K562 (cell line): ENCODE measurements at places on chromosomes 1 and 21.

DNA sequence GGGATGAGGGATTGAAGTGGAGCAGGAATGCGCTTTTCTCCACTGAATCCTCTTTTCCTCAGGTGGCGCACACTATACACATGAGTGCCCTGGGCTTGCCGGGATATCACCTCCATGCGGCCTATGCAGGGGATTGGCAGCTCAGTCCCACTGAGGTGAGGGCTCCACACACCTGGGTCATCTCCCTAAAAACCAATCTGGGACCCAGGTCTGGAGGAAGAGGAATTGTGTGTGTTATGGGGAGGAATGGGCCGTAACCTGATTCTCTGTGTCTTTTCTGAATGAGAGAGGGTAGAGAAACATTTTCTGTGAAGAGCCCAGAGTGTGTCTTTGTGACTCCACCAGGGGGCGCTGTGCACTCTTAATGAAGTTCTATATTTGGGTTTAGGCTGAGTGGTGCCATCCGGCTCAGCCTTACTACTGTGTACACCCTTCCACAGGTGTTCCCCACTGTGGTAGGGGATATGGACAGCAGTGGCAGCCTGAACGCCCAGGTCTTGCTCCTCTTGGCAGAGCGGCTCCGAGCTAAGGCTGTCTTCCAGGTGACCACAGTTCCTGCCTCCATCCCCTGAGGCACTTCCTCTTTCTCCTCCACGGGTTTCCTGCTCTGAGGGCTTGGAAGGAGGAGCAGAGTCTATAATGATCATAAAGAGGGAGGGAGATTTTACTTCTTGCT lies 1.5 kb downstream of the TOMM40L start:
- DNase-seq: peak; percentile 71

- no peak for DNase-seq
These were observed 127.8 kb downstream of the MACF1 start for GRCh38 chr1:39332291-39332690.

DNA sequence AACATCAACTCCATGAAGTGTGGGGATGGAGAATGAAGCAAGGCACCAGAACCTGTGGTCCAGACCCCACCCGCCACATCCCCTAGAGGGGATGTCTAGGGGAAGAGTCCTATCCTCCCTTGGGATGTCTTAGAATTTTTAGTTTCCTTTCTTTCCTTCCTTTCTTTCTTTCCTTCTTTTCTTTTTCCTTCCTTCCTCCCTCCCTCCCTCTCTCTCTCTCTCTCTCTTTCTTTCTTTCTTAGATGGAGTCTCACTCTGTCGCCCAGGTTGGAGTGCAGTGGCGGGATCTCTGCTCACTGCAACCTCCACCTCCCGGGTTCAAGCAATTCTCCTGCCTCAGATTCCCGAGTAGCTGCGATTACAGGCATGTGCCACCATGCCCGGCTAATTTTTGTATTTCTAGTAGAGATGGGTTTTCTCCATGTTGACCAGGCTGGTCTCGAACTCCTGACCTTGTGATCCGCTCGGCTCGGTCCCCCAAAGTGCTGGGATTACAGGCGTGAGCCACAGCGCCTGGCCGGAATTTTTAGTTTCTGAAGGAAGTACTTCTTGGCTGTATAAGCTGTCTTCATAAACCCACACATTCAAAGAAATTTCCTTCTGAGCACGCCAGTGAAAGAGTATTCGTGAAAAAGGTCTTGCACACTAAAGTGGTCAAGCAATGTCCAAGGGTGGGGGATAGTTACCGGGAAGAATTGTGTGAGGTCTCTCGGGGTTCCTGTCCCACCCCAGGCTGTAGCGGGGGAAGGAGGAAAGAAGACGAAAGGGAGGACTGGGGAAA lies 20.8 kb upstream of the LEFTY2 start:
- no peak for DNase-seq

DNA sequence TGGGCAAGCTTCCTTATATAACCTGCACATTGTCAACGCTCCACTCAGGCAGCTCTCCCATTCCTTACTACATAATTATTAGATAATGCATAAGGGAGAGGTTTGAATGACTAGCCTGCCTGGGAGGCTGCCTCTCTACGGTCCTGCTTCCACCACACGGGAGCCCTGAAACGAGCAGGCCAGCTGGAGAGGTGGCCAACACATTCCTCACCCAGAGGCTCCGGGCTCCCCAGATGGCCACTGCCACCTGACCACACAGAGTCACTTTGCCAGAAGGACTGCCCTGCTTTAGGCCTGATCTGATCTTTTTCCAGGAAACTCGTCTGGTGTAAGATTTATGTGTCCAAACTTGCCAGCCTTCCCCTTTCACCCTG lies 27.9 kb downstream of the HIVEP3 start:
- DNase-seq: no peak

- no peak for DNase-seq
These were observed at the start of gene KRTAP7-1 for GRCh38 chr21:30829659-30830058. Gene KRTAP7-1, minus strand, starts transcription at chr21:30829759. Its CDS starts 61 bp downstream, at chr21:30829698.

DNA sequence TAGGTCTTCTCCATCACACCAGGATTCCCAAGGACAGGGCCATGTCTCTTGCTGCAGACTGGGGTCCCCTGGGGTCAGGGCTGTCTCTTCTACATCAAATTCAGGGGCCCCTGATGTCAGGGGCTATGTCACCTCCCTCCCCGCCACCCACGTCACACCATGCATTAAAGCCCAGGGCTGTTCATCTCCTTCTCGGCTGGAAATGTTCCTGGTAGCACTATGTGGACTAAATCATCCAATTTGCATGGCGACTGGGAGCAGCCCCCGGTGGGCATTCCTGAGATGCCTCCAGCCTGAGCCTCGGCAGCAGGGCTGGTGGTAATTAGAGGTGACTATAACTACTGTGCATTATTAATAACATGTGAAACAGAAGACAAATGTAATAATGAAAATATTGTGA lies 151.7 kb upstream of the HMGB4 start:
- no peak for DNase-seq

DNA sequence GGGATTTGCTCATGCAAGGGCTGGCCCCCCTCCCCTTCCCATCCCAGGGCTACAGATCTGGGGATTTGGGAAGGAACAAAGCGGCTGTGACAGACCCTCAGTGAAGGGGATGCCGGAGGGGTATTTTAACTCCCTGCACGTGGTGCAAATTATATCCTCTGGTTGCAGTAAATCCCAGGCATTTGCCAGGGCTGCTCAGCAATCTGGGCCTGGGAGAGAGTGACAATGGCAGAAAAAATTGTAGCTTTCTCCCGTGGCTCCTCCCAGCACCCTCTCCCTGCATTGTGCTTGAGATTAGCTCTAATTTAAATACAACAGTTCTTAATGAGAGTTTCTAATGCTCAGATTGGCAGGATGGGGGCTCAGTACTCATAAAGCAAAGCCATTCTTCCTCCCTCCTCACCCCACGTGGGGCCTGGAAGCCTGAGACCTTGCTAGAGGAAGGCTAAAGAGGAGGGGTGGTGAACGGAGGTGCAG lies 129.9 kb upstream of the CD34 start:
- no peak for DNase-seq

DNA sequence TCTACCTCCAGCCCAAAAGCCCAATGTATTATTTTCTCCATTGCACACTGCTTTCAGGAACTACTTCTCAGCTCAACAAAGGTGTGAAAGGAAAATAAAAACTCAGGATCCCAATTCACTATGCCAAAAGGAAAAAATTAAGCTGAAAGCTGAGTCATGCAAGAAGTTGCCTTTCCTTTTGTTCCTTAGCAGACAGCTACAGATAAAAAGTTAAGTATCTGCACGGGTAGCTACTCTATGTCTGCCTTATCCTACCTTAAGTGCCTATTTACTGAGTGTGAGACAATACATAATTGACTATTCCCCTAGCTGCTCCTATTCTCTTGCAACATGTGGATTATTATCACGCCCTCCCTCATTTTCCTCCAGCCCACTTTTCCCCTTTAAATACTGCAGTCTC lies 84.1 kb downstream of the ADCY10 start:
- peak; percentile 51 for DNase-seq

- no peak for DNase-seq
These were observed 7.0 kb downstream of the SH2D5 start for GRCh38 chr1:20725189-20726117.

DNA sequence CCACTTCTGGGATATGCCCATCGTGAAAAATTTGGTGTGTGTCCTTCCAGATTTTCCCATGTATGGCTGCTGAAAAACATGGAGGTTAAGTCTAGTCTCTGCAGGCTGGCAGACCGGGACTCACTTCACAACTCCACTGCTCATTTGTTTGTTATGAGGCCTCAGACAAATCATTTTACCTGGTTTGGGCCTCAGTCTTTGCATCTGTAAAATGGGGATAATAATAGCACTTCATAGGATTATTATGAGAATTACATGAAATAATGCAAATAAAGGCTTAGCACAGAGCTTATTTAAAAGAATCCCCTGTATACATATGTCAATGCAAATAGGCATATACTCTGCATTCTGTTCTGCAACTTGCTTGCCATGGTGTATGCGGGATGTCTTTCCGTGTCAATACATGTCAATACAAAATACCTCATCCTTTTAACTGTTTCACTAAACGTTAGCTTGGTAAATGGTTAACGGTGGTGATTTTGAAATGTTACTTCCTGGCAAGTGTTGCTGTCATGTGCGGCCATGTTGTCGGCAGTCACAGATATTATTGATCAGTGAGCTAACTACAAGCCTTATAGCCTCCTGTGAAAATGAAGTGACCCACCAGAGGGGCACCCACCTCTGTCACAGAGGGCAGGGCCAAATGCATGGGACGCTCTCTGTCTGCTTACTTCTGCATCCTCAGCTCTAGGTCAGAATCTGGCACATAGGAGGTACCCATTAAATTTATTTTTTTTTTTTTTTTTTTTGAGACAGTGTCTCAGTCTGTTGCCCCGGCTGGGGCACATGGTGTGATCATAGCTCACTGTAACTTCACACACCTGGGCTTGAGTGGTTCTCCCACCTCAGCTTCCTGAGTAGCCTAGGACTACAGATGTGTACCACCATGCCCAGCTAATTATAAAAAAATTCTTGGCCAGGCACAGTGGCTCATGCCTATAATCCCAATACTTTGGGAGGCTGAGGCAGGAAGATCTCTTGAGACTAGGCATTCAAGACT lies 4.3 kb downstream of the LCK start:
- DNase-seq: no peak

- DNase-seq: no peak
These were observed 202.3 kb downstream of the KIF26B start for GRCh38 chr1:245356891-245357585.

- DNase-seq: no peak
These were observed 40.0 kb downstream of the KCNAB2 start for GRCh38 chr1:6085666-6086065.

GRCh38 chr21:16983420-16983819 lies 529.4 kb upstream of the CXADR start:
- DNase-seq: no peak

- DNase-seq: peak; percentile 14
These were observed 418.8 kb downstream of the SIPA1L2 start for GRCh38 chr1:232211149-232211548.

DNA sequence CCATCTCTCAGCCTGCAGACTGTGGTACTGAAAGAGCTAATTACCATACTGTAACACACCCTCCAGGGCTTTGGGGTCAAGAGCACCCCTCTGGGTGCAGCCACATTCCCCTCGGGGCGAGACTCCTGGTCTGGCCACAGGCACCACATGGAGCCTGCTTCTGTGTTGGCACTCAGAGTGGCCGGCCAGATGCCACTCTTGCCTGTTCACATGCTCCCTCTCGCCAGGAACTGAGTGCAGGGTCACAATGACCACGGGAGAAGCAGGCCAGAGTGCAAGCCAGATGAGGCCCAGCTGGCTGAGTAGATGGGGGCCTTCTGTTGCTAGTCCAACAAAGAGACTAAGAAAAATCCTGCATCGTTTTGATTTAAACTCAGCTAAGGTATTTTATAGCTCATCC lies 864.0 kb downstream of the KCNT2 start:
- DNase-seq: no peak

DNA sequence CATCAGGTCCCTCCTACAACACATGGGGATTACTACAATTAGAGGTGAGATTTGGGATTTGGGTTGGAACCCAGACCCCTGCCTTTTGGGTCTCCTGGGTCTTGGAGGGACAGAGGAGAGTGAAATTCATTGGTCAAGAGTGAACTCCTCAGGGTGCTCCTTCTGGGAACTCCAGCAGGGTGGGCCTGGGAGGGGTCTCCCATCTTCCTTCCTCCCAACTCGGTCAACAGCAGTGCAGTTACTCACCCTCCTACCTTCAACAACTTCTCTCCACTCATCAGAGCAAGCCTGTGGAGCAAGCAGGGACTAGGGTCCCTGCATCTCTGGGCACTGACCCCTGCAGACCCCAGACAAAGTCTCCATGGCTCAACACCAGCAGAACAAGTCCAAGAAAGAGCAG lies 89.3 kb upstream of the TMPRSS2 start:
- DNase-seq: no peak

DNA sequence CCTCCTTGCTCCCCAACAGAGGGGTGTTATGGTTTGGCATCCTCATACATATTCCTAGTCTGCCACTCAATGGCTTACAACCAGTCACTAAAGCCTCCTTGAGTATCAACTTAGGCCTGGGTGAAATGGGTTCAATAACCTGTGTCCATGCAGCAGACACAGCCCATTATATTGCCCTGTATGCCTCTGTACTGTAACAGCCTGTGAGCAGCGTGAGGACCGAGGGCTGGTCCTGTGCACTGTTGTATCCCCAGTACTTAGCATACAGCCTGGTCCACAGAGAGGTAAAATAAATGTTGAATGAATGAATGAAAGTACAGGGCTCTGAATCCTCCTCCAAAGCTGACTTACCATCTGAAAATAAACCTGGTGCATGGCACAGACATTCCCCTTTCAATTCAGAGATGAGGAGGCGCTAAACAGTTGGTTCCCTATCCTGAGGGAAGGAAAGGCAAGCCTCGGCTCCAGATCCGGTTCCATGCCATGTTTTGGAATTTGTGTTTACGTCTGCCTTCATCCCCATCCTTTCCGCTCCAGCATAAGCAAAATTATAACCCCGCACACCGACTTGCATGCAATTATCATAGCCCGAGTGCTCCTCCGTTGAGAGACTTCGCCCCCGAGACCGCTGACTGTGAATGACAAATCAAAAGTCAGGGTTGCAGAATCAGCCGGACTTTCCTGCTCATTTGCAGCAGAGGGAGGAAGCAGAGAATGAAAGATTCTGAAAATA lies 45.0 kb upstream of the DNAJC6 start:
- no peak for DNase-seq

DNA sequence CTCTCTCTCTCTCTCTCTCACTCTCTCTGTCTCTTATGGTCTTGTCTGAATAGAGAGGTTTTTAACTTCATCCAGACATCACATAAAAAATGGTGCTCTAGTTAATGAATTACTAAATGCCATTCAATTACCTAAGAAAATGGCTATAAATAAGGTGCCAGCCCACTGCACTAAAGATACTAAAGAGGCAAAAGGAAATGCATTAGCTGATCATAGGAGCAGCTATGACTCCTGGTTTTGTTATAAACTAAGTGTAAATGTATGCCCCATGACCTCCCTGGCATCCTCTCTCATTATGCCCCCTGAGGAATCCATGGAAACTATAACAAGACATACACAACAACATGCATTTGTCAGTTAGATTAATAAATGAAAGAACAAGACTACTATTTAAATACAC lies 57.5 kb upstream of the PDC start:
- no peak for DNase-seq
